ENCODE measurements at places on chromosomes 5 and 9.

DNA sequence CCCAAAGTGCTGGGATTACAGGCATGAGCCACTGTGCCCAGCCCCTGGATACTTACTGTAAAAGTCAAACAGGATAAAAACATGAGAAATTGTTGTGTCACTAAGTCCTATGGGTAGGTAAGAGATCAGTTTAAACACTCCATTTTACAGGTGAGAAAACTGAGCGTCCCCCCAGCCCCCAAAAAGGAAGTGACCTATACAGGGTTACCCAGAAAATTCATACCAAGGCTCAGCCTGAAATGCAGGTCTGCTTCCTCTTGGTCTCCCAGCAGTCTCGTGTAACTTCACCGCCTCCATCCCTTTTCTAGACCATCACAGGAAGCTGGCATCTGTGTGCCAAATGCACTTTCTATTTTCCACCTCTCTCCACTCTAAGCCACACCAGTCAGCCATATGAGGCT is 57.2 kb downstream of the TMOD1 start:
- no peak for DNase-seq

DNA sequence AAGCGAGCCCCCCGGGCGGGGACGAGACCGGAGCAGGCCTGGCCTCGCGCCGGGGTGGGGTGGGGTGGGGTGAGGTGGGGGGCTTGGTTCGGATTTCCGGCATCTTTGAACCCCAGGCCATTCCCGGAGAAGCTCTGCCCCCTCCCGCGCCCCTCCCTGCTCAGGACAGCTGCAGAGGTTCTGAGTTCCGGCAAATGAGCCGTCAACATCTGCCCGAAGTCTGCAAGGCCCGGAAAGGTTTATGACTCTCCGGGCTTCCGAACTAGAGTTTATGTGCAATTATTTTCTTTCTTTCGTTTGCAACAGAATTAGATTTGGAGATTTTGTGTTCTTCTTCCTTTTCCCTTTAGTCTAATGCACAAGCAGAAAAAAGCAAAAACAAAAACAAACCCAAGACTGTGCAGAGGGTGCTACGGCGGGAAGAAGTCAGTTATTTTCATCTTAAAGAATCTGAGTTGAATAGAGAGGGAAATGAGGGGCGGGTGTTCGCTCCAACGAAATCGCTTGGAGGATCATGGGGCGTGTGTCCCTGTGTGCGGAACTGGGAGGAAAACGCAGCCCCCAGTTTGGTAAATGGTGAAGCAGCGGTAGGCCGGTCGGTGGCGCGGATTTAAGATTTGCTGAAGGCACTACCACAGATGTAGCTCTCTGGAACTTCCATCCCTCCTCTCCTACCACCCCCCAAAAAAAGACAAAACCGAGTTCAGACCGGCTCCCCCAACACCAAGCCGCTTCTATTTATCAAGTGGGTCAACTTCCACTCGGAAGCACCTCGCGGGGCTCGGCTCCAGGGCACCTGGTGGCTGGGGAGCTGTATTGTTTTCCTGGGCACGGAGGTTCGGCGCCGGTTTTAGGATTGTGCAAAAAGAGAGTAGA is 4.8 kb downstream of the LHX2 start:
- DNase-seq = no peak

GRCh38 chr5:1831257-1831656 is 30.1 kb downstream of the NDUFS6 start:
- DNase-seq = no peak

- no peak for DNase-seq
Measured at GRCh38 chr5:180519098-180519497, 24.9 kb downstream of the CNOT6 start.

DNA sequence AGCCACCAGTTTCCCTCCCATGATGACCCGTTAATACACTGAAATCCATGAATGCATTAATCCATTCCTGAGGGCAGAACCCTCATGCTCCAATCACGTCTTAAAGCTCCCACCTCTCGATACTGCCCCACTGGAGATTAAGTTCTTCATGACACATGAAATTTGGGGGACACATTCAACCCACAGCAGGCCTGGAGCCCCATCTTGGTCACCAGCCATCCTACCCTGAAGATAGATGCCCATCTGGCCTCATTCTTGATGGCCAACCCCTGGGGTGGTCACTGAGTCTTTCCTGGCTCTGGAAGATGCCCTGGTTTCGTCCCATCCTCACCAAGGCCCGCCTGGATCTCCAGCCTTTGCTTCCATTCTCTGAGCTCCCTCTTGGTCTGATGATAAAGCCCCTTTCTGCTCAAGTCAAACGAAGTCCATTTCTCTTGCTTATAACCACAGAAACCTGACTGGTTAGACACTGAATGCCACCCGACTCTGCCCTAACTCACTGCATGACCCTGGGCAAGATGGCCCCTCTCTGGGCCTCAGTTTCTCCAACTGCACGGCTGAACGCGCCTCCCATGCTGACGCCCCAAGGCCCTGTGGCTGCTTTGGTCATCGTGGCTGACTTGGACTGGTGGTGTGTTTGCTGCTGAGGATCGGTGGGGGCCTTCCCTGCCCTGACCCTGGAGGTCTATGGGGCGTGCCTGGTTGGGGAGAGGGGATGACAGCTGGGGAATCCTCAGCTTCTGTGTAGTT is 138.4 kb upstream of the IER5L start:
- no peak for DNase-seq

- DNase-seq = no peak
Measured at GRCh38 chr5:153237671-153238332, 252.7 kb upstream of the GRIA1 start.

DNA sequence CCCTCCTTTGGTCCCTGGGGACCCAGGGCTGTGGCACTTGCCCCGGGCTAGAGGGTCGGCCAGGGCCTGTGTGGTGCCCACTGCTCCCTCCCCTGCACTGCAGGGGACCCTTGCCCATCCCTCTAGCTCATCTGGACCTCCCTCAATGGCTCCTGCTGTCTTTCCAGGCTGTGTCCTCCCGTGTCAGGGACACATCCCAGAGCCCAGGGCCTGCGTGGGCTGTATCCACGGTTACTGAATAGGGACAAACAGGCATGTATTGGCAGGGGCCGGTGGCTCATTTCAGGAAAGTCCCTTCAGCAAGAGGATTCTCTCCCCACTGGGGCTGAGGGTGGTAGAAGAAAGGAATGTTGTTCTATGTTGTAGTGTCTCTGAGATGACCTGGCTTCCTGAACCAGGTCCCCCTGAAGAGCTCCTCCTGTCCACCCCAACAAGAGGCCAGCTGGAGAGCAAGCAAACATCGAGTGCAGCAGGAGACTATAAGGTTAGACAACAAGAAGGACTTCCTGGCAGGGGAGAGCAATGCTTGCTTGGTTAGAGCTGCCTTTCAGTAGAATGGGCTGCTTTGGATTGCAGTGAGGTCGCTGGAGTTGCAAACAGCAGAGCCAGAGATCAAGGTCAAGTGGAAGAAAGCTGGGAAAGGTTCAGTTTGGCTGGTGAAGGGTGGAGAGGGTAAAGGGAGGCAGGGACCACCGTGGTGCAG is 1.0 kb upstream of the CRB2 start:
- DNase-seq = peak; percentile 46

- peak; percentile 89 for DNase-seq
Measured at GRCh38 chr5:154962494-154962893, 21.6 kb downstream of the MRPL22 start.

- no peak for DNase-seq
Measured at GRCh38 chr5:44546286-44546685, 157.1 kb upstream of the FGF10 start.

All from kidney tubule cell (primary cell).